ENCODE measurements at places on chromosomes 2 and 18.

DNA sequence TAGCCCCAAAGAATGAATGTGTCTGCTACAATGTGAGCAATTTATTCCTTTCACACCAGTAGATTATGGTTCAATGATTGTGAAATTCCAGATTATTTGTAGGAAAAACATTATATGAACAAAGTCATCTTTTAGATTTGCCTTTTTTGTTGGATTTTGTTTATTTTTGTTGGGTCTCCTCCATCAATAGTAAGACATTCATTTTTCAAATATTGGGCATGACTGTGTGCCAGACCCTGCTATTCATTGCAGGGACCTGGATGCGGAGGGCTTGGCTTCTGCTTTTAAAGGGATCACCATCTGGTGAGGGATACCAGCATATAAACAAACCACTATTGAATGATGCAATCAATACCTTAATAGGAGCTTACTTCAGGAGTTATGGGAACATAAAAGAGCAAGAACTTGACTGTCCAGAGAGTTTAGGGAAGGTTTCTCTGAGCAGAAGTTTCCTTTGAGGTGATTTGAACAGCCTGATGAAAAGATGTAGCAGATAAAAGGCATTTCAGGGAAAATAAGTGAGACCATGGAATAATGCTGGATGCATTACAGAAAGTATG lies 486.7 kb downstream of the EPHA4 start:
- DNase-seq, result no peak

GRCh38 chr2:45872211-45872610 lies 220.7 kb downstream of the PRKCE start:
- DNase-seq, result no peak

GRCh38 chr2:45765728-45766254 lies 114.3 kb downstream of the PRKCE start:
- DNase-seq, result no peak

DNA sequence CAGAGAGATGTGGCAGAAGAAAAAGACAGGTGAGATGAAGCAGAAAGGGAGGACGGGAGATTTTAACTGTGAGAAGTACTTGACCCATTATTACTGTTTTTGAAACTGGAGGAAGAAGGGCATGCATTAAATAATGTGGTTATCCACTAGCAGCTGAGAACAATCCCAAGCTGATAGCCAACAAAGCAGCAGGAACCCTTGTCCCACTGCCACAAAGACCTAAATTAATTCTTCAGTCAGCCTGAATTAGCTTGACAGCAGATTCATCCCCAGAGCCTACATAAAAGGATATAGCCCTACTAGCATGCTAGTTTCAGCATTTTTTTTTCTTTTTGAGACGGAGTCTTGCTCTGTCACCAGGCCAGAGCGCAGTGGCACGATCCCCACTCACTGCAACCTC lies 19.5 kb upstream of the REG3A start:
- DNase-seq, result no peak

GRCh38 chr2:25091265-25091664 lies 49.4 kb downstream of the EFR3B start:
- DNase-seq, result no peak

DNA sequence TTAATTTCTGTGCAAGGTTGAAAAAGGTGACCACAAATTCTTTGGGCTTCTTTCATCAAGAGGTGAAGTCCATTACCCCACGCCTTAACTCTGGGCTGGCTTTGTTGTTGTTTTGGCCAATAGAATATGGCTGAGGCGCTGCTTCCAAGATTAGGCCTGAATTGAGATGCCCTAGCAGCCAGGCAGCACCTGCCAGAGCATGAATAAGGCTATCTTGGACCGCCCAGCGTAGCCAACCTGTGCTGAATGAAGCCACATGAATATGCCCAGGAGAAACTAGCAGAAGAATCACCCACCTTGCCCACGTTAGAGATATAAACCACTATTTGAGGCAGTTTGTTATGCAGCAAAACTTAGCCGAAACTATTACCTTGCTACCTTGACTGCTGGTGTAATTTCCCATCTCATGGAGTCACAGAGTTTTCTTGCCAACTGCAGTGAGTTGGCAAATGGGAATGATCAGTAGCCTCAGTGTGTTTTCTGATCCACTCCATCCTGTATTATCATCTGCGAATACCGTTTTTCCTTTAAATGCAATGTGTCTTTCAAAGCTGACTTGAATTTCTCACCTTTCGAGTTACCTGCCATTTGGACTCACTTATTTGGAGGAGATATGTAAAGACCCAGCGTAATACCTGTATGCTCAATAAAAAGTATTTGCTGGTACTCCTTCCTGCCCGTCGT lies 679 bp downstream of the TSGA10 start:
- no peak for DNase-seq

DNA sequence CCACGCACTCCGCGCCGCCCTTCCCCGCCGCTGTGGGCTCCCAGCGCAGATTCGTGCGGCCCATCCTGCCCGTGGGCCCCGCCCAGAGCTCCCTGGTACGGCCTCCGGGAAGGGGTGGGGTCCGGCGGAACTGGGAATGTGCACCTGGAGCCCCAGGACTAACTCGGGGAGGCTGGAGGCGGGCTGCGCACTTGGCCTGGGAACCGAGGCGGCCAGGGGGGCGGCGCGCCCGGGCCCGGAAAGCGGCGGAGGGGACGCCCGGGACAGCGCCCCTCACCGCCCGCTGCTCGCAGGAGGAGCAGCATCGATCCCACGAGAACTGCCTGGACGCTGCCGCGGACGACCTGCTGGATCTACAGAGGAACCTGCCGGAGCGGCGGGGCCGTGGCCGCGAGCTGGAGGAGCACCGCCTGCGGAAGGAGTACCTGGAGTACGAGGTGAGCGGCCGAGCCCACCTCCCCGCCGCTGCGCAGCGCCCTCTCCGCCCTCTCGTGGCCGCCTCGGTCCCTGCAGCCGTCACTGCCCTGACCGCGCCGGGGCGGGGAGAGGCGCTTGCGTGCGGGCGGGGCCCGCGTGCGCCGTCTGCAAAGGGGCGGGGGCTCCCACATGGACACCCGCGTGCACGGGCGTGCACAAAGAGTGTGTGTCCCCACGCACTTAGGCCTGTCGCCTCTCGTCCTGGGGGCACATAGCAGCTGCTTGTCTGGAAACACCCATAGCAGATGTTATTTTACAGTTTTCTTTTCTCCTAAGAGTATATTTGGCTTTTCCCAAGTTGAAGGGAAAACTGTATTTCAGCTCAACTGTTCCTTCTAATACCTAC lies 25.2 kb downstream of the PSD4 start:
- DNase-seq, result no peak

- DNase-seq, result no peak
Measured at GRCh38 chr2:134623046-134623445, 95.8 kb downstream of the TMEM163 start.

DNA sequence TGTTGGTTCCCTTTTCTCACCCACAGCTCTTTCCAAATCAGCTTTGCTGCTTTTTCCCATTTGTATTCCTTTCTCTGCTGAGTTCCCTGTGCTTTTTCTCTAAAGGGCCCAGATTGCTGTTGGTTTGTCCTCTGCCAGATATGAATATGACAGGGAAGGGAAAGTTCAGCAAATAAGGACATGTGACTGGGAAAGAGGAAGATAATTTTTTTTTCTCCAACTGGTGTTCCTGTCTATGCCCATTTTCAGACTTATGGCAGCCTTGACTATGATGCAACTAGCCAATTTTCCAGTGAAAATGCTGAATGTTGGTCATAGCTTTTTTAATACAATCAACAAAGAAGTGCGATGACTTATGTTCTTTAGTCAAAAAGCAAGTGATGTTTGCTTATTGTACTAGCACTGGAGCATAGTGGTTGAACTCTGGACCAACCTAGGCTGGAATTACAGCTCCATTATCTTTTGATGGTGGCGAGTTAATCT lies 7.7 kb downstream of the MDH1 start:
- no peak for DNase-seq

DNA sequence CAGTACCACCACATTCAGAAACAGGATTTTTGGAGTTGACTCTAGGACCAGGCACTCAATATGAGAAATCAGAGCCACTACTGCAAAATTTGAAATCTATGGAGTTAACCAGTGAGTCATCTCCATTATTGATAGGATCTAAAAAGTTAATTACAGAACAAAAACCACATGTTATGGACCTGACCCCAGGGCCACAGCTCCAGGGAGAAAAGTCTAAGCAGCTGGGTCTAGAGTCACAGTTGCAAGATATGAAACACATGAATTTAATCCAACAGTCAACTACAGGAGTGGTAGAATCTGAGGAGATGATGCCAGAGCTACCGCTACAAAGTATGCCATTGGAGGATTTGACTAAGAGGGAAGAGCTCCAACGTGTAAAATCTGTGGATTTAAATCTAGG lies 13.4 kb upstream of the ZNF512 start:
- DNase-seq, result no peak

- DNase-seq, result no peak
Measured at GRCh38 chr2:131045286-131046027, 47.8 kb downstream of the FAM168B start.

GRCh38 chr2:36696533-36696932 lies at the start of gene VIT:
Gene VIT (plus strand): TSS chr2:36696707. CDS start chr2:36716371, 19,664 bp downstream.
- DNase-seq, result no peak

DNA sequence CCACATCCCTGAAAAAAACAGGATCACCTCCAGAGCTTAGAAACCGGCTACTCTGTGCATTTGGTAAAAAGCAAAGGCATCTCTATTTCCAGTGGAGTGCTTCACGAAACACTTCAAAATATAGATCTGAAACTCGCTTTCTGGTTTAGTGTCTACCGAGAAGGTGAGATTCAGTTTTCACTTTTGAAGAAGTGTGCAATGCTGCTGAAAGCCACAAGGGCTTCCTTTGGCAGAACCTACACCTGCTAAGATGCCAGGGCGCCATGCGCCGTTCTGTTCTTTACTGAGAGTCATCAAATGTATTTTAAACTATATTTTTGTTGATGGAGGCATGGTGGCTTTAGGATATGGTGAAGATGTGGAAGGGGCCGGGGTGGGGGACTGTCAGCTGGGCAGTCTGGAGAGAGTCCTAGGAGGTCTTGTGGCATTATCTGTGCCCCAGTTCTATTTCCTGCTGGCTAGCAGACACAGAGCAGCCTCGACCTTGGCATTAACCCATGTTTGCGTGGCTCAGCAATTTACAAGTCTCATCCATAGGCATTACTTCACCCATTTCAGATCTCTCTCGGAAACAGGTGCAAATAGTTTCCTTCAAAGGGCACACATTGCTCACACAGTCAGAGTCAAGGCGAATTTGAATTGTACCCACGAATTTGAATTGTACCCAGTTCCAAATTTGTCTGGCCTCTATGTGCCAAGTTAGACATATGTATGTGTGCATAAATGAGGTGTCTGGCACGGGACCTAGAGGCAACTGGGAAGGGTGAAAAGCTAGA lies 46.7 kb upstream of the KCNF1 start:
- DNase-seq, result no peak

DNA sequence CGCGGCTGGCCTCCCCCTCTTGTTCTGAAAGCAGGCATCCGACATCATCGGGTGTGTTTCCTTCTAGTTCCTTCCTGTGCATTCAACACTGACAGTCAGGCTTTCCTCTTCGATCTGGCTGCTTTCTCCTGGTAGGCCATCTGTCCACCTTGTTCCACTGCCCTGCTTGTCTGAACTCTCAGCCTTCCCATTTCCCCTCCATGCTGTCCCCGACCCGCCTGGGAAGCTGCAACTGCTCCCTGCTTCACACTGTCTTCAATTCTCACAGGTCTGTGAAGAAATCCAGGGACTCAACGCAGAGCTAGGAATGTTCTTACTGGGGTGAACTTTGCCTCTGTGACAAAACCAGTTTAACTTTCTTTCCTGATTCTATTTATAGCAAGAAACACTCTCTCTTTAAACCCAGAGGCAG lies 43.0 kb downstream of the KIF3C start:
- no peak for DNase-seq

DNA sequence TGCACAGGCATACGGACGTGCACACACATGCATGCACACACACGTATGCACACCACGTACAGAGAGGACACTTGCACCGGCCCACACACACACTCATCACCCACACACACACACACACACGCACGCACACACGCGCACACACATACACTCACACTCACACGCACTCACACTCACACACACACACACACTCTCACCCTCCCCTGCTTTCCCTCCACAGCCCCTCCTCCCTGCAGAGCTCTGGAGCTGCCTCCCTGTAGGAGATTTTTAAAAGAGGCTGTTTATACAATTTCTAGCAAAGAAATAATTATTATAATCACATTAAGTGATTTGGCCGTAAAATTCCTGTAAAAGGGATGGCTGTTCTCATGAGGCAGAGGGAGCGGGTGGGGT lies 36.5 kb upstream of the SNED1 start:
- no peak for DNase-seq

- DNase-seq, result no peak
Measured at GRCh38 chr2:240921311-240921994, 15.3 kb downstream of the CROCC2 start.
